CD4-positive, alpha-beta T cell treated with Interleukin-4 for 1 hour (primary cell): ENCODE measurements at places on chromosomes 2 and 18.

DNA sequence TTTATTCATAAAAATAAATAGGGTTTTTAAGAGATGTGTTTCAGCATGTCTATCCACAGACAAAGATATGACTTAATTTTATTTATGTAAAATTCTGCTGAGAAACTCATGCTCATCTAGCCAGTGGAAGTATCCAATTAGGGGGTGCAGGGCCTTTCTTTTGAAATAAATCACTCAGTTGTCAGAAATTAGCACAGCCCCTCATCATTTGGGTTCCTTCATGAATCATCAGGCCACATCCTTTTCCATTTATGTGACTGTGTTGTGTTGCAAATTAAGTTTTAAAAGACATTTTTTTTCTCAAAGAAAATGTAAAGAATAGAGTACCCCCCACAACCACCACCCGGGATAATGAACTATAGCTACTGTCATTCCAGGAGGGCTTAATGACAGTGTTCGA is 185.8 kb downstream of the NRP2 start:
- no peak for DNase-seq

GRCh38 chr2:7363906-7364305 is 446.7 kb downstream of the RNF144A start:
- DNase-seq = no peak

DNA sequence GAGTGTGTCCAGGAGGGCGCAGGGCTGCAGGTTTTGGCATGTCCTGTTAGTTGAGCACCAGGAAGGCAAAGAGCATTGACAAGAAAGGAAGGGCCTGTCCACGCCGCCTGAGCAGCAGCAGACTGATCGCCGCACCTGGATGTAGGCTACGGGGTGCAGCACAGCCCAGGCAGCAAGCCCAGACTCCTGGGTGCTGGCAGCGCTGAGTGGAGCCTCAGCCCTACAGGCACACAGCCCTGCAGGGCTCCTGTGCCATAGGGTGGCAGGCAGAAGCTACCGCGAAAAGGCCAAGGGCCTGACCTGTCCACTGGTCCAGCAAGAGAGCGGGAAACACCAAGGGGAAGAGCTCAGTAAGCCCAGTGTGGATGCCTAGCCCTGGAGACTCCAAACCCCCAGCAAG is 198.0 kb downstream of the HDAC4 start:
- peak; percentile 4 for DNase-seq

DNA sequence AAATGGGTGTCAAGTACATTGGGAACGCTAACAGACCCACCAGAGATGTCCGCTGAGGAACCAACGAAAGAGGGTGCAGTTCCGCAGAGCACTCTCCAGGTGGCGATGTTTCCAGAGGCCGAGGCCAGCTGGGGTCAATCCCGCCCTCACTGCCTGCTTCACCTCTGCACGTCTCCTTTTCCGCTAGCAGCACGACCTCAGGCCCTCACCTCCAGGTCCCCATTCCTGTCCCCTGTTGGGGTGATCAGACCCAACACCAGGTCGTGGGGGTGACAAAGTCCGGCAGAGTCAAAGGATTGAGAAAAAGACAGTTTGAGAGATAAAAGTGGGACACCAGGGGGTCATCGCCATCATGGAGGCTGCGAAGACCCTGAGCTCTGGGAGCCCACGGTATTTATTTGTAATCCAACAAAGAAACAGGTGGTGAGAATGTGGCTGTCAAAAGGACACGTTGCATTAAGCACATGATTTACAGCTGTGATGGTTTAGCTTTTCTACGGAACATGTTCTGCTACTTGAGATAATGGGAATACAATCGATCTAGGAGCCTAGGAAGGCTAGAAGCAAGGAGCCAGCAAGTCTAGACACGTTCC is 27.3 kb downstream of the ZAP70 start:
- DNase-seq = peak; percentile 57

DNA sequence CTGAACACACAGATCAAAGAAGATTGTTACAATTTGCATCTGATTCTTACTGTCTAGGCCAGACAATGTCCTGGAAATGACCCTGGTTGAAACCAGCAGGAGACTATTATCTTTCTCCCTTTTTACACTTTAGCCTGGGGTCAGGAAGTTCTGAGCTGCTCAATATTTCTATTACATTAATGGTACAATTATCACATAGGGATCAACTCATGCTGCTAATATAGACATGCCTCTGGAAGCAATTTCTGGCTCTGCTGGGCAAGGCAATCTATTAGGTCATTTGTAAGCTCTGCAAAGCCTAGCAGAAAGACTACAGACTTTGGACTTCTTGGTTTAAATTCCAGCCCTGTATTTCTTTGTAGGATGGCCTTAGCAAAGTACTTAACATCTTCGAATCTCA is 205.3 kb downstream of the LRP1B start:
- DNase-seq = no peak
